ENCODE measurements at places on chromosomes 4 and X.

DNA sequence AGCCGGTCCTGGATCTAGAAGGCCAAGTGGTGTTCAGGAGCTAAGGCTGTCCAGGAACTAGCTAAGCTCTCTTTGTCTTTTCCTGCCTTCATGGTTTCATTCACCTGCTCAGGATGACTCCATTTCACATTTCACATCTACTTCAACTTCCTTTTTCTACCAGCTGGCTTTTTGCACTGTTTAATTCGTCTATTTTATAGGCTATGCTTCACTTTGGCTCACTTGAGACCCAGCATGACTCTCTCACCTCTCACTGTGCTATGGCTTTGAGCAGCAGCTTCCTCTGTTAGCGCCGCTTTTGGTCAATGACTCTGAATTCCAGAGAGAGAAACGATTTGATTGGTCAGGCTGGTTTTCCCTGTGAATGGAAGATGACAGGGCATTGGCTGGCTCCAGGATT lies 213.5 kb upstream of the CLNK start:
- no peak for DNase-seq

GRCh38 chr4:152392079-152392478 lies 143.8 kb downstream of the FBXW7 start:
- no peak for DNase-seq

- peak; percentile 31 for DNase-seq
Observed at GRCh38 chrX:136768469-136769084, 12.2 kb downstream of the ARHGEF6 start.

- no peak for DNase-seq
Observed at GRCh38 chr4:25874655-25875054, 11.9 kb upstream of the SEL1L3 start.

DNA sequence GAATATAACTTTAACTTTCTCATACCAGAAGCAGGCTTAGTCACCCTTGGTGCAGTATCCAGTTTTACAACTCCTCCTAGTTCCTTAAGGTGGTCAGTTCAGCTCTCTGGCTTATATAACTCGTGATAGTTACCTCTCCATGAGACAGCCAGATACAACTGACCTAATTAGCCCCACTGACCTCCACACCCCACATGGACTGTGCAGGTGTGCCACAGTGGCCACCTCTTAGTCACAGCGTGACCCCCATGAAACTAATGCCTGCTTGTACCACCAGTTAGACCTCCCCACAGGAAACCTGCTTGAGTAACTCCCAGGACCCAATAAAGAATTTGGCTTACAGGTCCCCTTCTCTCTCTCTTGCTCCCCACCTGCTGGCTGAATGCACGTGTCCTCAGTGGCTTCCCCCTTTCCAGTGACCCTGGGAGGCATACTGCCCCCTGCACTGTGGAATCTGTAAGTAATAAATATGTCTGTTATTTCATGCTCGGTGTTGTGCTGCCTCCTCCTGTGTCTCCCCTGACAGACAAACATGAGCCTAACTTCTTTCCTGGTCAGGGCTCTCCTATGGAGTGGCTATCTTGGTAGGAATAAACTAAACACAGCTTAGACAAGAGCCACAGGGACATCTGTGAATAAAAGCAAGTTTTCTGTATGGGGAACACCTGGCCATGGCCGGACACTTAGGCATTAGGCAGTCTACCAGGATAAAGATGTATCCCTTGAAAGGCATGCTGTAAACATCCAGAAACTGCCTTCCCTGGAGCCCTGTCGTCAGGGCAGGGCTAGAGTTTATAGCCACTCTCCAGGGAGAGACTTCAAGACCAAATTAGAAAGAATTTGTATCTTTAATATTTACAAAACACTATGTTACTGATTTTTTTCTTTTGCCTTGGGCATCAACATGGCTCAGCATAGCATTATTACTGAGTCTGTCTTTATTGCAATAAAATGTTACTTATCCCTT lies 209.7 kb upstream of the BOD1L1 start:
- DNase-seq: no peak

GRCh38 chr4:81348086-81348777 lies 123.5 kb downstream of the RASGEF1B start:
- DNase-seq: no peak

DNA sequence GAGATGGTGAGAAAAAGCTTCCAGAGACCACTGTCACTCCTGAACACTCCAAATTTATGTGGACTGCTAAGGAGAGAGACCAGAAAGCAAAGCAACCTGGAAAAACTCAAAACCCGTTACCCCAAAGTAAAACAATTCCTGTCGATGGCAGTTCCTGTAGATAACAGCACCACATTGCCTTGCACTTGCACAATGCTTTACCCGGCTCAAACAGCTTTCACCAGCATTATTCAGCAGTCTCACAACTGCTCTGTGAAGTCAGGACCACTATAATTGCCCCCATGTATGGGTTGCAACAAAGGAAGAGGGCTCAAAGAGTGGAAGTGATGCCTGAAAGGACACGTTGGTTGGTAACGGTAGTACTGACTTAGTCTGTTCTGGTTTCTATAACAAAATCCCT lies 234.8 kb downstream of the BCOR start:
- DNase-seq: no peak

DNA sequence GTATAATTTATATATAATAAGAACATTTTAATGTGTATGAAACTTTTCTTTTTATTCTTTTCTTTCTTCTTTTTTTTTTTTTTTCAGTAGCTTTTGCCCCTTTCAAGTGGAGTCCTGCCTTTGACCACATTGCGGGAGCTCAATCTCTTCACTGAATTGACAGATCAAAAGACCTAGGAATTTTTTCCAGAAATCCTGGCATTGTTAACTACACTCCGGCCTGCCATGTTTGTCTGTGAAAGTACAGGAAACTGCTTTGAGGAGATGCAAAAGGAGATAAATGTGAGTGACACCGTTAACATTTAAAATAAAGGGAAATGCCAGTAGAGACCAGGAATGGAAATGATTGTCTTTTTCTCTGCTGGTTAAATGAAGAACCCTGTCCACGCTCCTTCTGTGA lies 159.3 kb upstream of the VCX3A start:
- DNase-seq: no peak

DNA sequence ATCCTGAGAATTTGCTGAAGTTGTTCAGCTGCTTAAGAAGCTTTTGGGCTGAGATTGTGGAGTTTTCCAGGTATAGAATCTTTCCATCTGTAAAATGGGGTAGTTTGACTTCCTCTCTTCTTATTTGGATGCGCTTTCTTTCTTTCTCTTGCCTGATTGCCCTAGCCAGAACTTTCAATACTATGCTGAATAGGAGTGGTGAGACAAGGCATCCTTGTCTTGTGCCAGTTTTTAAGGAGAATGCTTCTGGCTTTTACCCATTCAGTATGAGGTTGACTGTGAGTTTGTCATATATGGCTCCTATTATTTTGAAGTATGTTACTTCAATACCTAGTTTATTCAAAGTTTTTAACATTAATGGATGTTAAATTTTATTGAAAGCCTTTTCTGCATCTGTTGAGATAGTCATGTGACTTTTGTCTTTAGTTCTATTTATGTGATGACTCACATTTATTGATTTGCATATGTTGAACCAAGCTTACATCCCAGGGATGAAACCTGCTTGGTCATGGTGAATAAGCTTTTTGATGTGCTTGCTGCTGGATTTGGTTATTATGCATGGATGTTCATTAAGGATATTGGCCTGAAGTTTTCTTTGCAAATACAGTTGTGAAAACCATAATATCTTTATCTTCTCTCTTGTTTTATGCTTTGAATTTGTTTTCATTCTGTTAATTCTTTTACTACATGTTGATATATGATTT lies 573.8 kb upstream of the NDST4 start:
- DNase-seq: no peak

- no peak for DNase-seq
Observed at GRCh38 chr4:118759481-118759880, 74.3 kb downstream of the METTL14 start.

DNA sequence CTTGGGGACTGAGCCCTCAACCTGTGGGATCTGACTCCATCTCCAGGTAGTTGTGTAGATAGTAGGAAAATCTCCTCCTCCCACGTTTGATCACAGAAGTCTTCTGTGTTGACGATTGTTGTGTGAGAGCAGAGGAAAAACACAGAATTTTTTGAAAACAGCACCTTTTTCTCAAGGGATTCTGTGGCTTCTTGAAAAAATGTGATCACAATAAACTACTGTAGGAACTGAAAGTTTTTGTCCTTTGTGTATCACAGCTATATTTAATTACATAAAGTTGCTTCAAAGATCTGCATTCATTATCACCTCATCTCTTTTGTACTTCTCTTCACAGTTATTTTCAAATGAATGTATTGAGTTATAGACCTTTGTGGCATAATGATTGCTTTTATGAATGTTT lies 85.1 kb downstream of the AFF1 start:
- no peak for DNase-seq

GRCh38 chrX:103624111-103624510 lies 4.7 kb upstream of the TCEAL1 start:
- no peak for DNase-seq

- DNase-seq: no peak
Observed at GRCh38 chrX:91434351-91435168, at the start of gene PABPC5. PABPC5 (plus strand) TSS chrX:91434839; CDS start chrX:91435578, 739 bp downstream.

- no peak for DNase-seq
Observed at GRCh38 chr4:95462921-95463320, 85.9 kb downstream of the UNC5C start.

DNA sequence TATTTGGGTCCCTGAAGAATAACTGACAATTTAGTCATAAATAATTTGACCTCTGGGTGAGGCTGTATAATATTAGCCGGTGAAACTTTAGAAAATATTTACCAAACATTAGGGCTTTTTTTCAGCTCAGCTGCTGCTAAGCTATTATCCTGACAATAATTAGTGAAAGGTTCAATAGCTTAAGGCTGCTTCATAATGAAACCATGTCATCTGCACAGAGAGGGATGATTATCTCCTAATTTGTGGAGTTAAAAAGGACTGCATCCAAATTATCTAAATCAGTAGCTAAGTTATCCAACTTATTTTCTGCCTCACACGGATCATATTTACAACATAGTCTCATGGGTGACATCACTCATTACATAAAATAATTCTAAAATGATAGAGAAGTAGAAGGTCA lies 1249.8 kb downstream of the RAPGEF2 start:
- no peak for DNase-seq

- no peak for DNase-seq
Observed at GRCh38 chrX:118736394-118737010, 9.1 kb downstream of the IL13RA1 start.

- DNase-seq: no peak
Observed at GRCh38 chr4:108029731-108030130, 40.0 kb downstream of the HADH start.

DNA sequence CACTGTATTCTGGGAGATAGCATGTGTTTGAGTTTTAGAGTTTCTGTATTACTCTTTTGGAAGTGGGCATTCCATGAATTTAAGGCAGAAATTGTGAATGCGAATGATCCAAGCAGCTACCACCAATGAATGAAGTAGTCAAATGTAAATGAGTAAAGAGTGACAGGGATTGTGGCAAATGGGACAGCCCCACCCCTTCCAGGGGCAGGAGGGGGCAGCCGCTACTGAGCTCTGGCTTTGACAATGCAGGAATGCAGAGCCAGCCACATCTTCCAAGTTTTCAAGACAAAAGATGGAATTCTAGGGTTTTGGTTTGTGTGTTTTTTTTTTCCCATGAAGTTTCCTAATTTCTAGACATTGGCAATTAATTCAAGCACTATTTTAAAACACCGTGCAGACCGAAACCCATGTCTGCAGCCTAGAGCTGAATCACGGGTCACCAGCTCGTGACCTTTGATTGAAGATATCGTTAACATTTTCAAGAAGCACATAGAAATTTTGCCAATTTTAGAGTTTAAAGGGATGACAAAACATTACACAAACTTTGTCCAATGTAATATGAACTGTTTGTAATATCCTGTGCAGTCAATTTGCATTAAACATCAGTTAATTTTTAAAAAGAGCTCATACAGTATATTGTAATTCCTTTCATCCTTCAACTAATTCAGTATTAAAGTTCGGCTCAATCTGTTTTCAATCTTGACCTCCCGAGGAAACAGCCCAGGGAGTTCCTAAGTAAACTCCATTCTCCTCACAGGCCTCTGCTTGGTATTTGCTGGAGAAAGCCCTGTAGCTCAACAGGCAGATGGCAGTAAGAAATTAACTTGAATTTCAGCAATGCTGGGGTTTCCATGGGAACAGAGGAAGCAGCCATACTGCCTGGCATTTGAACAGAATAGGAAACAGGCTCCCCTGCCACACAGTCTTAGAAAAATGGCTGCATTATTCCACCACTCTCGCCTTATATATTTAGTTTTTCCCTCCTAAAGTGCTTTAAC lies 83.4 kb downstream of the UCHL1 start:
- no peak for DNase-seq

GRCh38 chr4:143348233-143349077 lies 11.8 kb downstream of the GAB1 start:
- DNase-seq: no peak

GRCh38 chr4:148061141-148061481 lies 329.2 kb downstream of the ARHGAP10 start:
- no peak for DNase-seq

GRCh38 chr4:15610855-15611254 lies 44.3 kb downstream of the FBXL5 start:
- no peak for DNase-seq

DNA sequence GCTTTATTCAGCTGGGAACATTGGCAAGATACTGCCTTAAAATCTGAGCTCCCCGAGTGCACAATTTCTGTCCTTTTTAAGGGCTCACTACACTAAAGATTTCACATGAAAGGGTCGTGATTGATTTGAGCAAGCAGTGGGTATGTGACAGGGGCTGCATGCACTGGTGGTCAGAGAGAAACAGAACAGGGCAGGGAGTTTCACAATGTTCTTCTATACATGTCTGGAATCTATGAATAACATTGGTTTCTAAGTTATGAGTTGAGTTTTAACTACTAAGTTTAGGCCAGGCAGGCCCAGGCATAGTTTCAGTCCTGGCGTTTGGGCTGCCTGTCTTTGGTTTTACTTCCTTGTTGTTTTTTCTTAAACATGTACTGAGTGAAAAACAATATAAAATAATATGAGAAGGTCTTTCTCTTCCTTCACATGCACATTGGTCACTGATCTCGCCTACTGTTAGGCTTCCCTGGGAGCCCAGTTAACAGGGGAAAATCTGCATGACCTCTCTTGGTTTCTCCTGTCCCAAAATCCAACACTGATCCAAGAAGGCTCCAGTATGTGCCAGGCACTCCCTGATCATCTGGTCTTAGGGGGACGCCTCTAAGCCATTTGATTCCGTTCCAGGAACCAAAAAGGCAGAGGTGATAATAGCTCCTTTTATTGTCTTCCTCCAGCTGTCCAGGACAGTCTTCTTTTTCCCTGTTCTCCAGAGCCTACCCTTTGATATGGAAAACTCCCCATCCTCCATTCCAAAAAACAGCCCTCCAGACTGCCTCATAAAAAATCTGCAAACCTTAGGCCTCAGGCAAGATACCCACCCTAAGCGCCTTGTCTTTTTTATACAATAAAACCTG lies at the start of gene UGT2B17:
UGT2B17 (minus strand) TSS at position 51 of the 854 bp plus-strand sequence. CDS start 7,838 bp downstream, outside the sequence.
- DNase-seq: no peak

DNA sequence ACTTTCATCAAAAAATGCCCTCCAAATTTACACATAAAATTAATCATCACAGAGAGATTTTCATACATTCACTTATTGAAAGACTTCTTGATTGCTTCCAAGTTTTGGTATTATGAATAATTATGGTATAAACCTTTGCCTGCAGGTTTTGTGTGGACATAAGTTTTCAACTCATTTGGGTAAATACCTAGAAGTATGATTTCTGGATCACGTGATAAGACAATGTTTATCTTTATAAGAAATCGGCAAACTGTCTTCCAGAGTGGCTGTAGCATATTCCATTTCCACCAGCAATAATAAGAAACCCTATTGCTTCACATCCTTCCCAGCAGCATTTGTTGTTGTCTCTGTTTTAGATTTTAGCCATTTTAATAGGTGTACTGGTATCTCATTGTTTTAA lies 1507.0 kb upstream of the IGFBP7 start:
- DNase-seq: no peak

- DNase-seq: no peak
Observed at GRCh38 chrX:124211312-124211942, 121.0 kb upstream of the TEX13D start.

All from stimulated activated CD4-positive, alpha-beta T cell treated with anti-CD3 and anti-CD28 coated beads, Interleukin-4, amount 100 ng/mL, for 48 hours (primary cell).